Fibroblast of villous mesenchyme (primary cell): ENCODE measurements at places on chromosomes 12 and 14. TPM values are rescaled to one million over a fixed set of nuclear protein-coding genes. Genes with fewer than 3 reads are reported as not detected.

Gene SPSB2
- 6.0 and 8.7 TPM in 2 replicates for total RNA-seq

Gene OR10G3
- total RNA-seq: not detected in 2 replicates

Gene OR4E2
- total RNA-seq: not detected in 2 replicates

DNA sequence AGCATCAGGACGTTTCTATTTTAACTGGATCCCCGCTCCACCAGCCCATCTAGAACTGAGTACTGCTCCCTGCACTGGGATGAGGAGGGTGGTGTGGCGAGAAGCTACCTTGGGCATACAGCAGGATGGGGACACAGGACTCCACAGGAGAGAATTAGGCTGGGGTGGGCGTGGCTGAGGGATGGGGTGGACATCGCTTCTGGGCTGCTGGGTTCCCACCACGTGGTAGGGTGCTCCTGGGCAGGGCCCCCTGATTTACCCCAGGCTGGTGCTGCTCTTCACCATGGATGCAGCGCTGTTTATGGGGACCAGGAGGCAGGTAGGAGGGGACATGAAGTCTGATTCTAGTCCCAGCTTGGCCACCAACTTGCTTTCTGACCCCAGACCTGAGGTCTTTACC is 41.9 kb downstream of the VDR start:
- DNase-seq: no peak

- DNase-seq: peak; percentile 10
These were observed 425.8 kb upstream of the ATXN7L3B start for GRCh38 chr12:74111688-74112360.

- DNase-seq: peak; percentile 80
These were observed 201.9 kb downstream of the DAD1 start for GRCh38 chr14:22386924-22387775.

Gene SLC17A8
- not detected in 2 replicates for total RNA-seq

DNA sequence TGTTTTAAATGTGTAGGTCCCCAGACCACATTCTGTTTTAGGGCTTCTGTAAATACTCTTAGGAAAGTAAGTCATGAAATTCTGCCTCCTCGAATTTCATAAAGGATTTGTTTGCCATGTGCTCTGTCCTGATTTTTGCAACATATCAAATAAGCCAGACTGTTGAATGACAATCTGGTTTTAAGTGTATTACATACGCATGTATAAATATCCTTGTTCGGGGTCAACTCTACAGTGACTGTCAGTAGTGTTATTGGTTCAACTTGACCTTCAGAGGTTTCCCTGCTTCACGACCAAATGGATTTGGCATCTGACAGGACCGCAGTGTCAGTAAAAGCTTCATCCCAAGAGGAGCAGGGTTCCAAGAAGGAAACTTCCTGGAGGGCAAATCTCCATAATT is 52.7 kb downstream of the PPM1A start:
- no peak for DNase-seq

GRCh38 chr12:107650977-107651376 is 34.6 kb upstream of the PWP1 start:
- DNase-seq: no peak

Gene COX8C
- not detected in 2 replicates for total RNA-seq

DNA sequence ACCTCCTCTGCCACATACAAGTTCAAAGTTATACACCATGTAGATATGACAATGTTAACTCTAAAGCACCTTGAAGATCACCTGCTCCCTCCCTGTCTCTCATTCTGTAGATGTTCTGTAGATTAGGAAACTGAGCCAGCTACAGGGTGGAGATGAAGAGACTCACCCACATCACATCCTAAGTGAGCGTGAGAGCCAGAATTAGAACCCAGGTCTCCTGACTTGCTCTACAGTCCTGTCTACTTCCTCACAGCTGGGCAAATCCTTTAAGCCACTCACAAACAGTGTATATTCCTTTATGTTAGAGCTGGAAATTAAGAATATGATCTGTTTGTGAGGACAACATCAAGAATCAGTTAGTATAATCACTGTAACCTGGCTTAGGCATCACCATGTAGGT is 1.8 kb downstream of the APPL2 start:
- DNase-seq: no peak

Gene TRIM9
- 0.64 TPM in 1 of 2 replicates, not detected in the other for total RNA-seq

- no peak for DNase-seq
These were observed 1.7 kb downstream of the PSMB11 start for GRCh38 chr14:23043754-23044153.

Gene MYF5
- not detected in 2 replicates for total RNA-seq

- DNase-seq: no peak
These were observed 28.6 kb upstream of the CORO1C start for GRCh38 chr12:108759924-108760323.

- DNase-seq: peak; percentile 34
These were observed 1182.2 kb downstream of the FLRT2 start for GRCh38 chr14:86712176-86712575.

DNA sequence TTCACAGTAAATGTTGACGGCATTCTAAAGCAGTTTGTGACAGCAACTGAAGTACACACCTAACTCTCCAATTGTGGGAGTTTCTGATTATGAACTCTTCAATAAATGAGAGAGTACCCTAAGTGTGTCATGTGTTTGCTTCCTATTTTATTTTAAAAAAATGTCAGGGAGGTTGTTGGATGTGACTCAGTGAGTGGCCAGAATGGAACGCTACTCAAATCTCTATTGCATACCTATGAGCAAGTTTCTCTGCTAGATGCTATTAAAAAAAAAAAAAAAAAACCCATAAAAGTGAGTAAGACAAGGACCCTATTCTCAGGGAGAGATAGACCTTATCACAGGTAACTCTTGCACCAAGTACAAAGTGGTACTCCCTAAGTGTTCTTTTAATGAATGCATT is 256.6 kb downstream of the BTG1 start:
- no peak for DNase-seq

DNA sequence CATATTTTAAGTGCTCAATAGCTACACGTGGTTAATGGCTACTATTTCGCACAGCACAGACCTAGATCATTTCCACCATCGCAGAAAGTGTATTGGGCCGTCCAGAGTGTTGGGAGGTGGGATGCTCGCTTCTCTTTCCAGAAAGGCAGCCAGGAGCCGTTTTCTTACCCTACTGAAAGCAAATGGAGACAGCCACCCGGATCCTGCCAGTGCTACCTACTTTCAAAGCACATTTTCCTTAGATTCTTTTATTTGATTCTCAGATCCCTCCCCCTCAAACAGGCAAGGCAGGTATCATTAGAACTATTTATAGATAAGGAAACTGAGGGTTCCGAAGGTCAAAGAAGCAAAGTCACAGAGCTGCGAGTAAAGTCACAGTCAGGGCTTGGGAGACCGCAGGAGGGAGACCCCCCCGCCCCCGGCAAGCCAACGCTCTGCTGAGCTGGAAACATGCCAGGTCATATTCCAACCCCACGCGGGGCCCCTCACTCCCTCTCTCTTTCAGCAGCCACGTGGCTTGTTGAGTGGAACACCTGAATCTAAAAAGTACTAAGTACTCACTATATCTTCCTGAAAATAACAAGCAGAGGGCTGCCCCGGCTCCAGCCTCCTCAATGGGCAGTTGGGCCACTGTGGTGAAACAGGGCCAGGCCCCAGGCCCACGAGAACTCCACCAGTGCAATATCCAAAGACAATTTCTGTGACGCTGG is 36.2 kb downstream of the PRIMA1 start:
- no peak for DNase-seq

DNA sequence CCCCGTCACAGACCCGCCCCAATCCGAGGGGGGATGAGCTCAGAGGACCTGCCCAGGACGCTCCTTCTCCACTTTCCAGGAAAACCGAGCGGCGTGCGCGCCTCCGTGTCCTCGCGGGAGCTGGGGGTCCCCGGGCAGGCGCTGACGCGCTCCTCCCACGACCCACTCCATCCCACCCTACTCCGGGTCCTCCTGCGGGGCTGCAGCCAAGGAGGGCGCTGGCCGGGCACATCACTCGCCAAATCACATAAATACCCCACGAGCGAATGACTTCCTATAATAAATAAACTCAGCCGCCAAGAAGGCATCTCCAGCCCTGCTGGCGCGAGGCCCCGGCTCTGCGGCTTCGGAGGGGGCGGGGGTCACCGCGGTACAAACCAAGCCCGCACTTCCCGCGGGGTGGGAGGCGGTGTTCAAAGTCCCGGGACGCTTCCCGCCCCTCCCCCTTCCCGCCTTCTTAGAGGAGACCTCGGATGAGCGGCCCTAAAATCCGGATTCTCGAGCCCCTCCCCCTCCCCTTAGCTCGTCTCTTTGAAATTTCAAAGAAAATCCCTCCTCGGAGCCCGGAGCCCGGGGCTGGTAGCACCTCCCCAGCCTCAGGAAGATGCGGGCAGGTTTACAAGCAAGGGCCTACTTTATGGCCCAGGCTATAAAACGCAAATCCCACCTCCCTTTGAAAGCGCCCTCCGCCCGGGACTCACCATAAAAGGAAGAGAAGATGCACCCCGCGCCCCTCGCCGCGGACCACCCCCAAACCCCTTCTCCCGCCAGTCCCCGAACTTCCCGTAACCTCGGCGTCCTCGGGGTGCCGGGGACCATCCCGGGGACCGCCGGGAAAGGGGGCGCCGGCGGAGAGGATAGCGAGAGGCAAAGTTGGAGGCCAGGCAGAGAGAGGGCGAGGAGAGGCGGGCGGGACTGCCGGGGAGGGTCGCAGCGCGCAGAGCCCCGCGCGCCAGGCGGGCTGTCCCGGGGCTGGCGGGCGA is 712 bp upstream of the FZD10 start:
- DNase-seq: no peak

DNA sequence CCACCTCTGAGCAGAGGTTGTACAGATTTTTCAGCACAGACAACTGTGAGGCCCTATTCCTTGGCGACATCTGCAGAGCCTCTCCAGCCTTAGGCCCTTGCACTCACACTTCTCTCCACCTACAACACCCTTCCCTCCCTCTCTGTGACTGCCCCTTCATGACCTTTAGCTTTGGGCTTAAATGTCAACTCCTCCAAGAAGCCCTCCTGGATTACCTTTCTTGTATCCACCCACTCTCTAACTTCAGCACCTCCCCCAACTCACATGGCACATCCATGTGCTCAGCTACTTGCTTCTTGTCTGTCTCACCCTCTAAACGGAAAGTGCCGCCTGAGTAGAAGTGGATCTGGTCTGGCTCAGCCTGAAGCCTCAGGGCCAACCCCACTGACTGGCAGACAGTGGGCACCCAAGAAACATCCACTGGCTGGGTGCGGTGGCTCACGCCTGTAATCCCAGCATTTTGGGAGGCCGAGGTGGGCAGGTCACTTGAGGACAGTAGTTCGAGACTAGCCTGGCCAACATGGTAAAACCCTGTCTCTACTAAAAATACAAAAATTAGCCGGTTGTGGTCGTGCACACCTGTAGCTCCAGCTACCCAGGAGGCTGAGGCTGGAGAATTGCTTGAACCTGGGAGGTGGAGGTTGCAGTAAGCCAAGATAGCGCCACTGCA is 22.1 kb downstream of the TRPV4 start:
- no peak for DNase-seq

Gene B4GALNT3
- under 0.01 TPM in 2 replicates for total RNA-seq

Gene DBX2
- total RNA-seq: not detected in 2 replicates

Gene ANKS1B
- 0.64 and 0.86 TPM in 2 replicates for total RNA-seq

Gene OLR1
- 9.3 and 73.0 TPM in 2 replicates for total RNA-seq

Gene KRT78
- total RNA-seq: not detected in 2 replicates

DNA sequence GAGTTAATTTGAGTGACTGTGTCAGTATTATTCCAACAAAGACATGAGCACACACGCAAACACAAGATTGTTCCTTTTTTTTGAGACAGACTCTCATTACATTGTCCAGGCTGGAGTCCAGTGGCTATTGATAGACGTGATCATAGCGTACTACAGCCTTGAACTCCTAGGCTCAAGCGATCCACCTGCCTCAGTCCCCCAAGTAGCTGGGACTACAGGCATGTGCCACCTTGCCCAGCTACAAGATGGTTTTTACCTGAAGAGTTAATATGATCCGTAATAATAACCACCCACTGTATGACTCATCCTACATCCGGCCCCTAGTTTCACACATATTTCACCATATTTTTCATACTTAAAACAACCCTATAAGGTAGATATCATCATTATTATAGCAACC is 26.8 kb downstream of the BCAT1 start:
- DNase-seq: no peak
